MCF 10A (cell line): ENCODE measurements at places on chromosomes 16 and 17.

DNA sequence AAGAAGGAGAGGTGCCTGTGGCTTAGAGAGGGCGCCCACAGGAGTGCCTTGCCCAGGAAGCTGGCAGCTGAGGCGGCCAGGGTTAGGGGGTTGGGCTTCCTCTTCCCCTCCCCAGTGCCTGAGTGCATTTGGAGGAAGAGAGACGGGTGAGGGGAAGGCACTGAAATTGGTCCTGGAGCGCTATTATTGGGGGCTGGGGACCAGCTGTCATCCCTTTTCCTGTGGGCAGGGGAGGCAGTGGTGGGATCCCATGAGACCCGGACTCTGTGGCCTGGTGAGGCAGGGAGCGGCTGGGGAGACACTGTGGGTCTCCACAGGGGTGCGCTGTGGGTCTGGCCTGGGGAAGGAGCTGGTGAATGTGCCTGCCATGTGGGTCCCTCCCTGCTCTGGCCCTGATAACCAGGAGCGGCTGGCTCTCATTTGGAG is 259.7 kb downstream of the SEC14L1 start:
- no peak for DNase-seq

DNA sequence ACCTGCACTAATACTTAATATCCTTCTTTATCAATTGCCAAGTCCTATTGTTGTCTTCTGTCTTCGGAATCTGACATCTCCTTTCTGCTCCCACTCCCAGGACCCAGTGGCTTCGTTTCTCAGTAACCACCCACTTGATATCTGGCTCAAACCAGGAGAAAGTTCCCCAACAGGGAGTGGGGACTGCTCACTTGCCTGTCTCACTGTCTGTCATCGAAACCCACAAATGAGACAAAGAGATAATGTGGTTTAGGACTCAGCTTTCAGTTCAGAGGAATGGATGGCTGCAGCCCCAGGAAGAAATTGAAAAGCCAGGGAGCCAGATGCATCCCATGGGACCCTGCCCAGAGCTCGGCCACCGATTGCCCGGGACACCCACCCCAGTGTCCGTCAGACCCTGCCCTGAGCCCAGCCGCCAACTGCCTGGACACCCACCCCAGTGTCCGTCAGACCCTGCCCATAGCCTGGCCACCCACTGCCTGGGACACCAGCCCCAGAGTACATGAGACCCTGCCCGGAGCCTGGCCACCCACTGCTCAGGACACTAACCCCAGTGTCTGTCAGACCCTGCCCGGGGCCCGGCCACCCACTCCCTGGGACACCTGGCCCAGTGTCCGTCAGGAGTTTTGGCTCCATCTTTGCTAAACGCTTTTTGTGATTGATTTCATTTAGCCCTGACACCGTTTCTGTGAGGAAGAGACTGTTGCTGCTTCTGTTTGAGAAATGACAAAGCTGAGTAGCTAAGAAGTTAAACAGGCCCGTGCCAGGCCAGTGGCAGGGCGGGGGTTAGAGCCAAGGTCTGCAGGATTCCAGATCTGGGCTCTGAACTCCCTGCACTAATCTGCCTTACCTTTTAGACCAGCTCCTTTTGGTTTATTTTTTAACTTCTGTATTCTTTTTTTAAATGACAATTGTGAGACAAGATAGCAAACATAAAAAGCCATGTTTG is 251.4 kb downstream of the PHKB start:
- no peak for DNase-seq

DNA sequence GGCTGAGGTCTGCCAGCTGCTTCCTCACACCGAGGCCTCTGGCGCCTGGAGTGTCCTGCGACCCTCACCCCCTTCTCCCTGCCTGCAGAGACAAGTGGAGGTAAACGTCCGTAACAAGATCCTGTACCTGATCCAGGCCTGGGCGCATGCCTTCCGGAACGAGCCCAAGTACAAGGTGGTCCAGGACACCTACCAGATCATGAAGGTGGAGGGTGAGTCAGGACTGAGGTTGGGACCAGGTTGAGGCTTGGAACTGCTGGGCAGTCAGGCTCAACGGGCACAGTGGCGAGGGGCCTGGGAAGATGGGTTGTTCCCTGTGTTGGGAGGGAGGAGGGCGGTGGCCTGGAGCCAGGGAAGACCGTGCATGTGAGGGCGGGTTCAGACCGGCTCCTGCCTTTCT is 4.8 kb downstream of the HGS start:
- DNase-seq: no peak

- DNase-seq: peak; percentile 63
These were observed 60.1 kb downstream of the AIPL1 start for GRCh38 chr17:6374761-6375312.

GRCh38 chr16:49698931-49699840 is 156.7 kb downstream of the ZNF423 start:
- DNase-seq: no peak

DNA sequence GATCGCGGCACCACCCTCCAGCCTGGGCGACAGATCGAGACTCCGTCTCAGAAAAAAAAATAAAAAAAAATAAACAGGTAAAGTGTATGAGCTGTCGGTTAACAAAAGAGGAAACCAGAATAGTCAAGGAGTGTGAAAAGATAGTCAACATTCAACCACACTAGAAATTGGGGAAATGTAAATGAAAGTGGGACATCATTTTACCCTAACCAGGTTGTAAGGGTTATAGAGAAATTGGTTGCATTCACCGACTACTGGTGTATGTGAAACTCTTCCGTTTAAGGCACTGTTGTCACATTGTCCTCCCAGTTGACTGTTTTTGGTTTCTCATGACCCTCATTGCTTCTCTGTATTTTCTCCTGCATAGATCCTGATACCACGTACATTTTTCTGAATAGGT is 62.8 kb downstream of the RABEP1 start:
- DNase-seq: no peak

DNA sequence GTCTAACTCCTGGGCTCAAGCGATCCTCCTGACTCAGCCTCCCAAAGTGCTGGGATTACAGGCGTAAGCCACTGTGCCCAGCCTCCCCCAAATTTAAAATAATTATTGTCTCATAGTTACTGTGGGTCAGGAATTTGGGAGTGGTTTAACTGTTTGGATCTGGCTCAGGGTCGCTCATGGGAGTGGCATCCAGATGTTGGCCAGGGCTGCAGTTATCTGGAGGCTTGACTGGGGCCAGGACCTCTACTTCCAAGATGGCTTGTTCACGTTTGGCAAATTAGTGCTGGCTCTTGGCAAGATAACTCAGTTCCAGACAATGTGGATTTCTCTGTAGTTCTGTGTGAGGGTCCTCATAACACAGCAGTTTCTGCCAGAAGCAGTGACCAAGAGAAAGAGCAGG is 8.0 kb downstream of the TEN1 start:
- DNase-seq: no peak

GRCh38 chr16:8087597-8088289 is 502.6 kb downstream of the TMEM114 start:
- DNase-seq: no peak

GRCh38 chr16:27149986-27150385 is 53.3 kb upstream of the KDM8 start:
- no peak for DNase-seq

DNA sequence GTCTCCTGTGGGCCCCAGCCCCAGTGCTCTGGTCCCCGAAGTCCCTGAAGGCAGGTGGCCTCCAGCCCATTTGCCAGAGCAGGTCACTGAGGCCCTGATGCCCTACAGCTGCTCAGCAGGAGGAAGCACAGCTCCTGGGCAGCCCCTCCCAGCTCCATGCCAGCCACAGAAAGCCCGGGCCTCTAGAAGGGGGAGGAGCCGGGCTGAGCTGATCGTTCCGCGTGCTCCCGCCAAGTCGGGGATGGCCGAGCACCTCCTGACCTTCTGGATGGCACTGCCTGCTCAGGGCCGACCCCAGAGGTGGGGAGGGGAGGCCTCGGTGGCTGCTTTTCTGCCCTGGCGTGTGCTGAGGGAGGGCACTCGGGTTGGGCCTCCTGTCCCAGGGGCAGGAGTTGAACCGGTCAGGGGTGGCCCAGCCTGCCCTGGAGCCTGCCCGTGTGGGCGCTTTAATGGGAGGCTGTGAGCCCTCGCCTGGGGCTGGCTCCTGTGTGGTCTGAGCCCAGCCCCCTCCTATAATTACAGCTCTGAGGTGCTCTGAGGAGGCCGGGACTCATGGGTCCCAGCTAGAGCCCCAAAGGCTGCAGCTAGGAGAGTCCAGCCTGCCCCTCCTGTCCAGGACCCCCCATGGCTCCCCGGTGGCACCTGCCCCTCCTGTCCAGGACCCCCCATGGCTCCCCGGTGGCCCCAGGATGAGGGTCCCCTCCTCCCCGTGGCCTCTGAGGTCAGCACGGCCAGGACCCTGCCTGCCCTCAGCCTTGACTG is 29.7 kb downstream of the ZFPM1 start:
- no peak for DNase-seq

DNA sequence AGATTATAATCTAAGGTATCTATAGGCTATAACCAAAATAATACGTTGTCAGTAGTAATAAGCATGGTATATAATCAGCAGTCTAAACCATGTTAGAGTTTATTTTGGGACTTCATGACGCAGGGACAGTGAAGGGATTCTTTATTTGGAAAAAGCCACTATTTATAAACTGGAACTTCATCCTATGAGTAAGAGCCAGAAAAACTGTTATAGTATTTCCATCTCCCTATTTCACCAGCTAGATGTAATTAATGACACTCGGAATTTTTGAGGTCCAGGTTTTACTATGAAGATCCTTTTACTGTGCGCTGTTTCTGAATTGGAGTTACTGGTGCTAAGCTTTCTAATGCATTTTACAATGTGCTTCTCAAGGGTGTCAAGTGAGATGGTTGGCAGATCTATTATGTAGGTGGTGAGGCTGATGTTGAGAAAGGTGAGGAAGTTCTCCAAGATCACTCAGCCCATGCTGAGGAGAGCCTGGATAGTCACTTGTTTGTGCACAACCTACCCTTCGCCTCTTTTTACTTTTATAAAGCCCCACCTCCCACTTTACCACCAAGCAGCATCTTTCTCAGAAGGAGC is 149.3 kb downstream of the MSI2 start:
- no peak for DNase-seq

DNA sequence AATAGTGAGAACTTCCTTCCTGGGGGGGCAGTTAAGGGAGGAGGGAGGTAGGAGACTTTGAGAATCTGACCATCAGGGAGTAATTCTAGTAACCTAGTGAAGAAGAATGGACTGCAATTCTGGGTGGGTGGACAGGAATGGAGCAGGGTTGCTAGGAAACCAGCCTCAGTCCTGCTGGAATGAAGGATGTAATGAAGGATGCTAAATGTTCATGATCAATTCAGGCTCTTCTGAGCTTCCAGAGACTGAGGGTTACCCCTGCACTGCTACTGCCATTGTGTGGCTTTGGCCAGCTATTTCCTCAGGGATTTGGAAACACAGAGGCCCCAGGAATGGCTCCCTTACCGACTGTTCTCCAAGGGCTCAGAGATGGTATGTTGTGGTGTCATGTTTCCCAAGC is 116.4 kb downstream of the UTP18 start:
- DNase-seq: no peak

DNA sequence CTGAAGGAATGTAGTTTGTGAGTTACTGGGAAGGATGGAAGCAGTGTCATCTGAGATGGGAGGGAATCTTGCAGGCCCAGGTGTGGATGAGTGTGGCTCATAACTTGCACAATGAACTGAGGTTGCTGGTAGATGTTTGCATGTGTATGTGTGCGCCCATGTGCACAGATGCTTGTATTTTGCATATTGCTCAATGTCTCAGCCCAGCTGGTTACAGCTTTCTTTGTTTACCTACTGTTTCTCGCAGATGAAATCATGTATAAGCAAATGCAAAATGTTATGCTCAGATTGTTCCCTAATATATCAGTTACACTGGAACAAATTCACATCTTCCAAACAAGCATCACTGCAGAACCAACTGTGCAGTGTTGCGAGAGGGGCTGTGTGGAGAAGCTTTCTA is 452.2 kb upstream of the EEF2KMT start:
- DNase-seq: no peak

DNA sequence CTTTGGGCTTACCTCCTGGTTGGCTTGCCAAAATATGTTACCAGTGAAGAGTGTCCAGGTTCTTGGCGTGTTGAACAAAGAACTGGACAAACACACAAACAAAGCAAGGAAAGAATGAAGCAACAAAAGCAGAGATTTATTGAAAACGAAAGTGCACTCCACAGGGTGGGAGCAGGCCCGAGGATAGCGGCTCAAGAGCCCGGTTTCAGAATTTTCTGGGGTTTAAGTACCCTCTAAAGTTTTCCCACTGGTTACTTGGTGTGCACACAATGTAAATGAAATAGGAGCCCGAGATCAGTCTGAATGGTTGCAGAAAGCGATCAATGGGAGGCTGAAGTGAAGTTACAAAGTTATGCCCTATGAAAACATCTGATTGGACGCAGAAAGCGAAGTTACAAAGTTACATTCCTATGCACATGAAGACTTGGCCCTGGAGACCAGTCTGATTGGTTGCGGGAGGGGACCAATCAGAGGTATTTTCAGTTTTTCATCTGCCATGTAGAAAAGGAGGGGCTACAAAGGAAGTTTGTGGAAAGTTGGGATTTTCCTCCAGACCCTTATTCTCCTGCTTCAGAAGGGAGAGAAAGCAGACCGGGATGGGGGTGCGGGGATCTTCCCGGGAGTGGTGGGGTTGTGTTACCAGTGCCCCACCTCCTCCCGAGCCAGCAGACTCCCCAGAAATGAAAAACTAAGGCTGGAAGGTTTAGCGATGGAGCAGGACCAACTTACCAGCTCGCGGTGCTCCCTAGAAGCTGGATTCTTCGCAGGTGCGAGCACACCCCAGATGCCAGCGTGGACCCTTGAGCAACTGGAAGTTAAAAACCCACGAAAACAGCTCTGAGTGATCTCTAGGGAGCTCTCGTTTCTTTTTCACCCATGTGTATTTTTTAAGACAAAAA is at the start of gene SLFN12:
SLFN12 (minus strand) TSS at position 325 of the 899 bp plus-strand sequence. CDS start 9,472 bp downstream, outside the sequence.
- peak; percentile 92 for DNase-seq

DNA sequence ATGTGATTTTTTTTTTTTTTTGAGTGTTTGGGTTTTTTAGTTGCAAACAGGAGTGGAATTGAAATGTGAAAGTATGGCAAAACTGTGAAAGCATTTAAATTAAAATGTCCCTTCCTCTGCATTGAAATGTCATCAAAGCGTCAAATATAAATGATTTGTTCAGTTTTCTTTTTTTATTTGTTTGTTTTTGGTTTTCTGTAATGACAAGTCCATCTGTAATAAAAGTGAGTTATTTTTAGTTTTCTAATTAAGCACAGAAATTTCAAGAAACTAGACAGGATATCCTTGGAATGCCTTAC is 1.9 kb upstream of the TOB1 start:
- no peak for DNase-seq

DNA sequence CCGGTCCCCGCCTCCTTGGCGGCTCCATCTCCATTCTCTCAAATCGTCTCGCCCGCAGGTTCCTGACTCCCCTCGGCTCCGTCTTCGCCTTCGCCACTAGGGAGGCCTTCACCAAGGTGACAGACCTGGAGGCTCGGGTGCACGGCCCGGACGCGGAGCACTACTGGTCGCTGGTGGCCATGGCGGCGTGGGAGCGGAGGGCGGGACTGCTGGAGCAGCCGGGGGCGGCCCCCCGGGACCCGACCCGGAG is 862 bp downstream of the GLTPD2 start:
- no peak for DNase-seq

- DNase-seq: no peak
These were observed 6.0 kb downstream of the SCN4A start for GRCh38 chr17:63966646-63967264.
